ENCODE measurements at places on chromosomes 5 and 9.

DNA sequence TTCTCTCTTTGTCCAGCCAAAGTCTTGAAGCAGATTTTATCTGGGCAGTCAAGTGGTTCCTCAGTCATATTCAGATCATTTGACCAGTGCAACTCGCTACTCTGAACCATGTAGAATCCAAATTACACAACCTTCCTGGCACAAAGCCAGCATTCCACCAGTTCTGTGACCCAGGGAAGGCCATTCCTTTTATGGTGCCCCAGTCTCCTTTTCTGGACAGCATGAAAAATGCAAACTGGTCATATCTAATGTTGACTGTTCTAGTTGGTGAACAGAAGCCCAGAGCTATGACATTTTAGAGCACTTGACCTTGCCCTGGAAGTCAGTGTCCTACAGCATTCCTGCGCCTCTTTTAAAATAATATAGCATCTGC, 364.6 kb downstream of the BRINP1 start:
- peak; percentile 84 for DNase-seq

DNA sequence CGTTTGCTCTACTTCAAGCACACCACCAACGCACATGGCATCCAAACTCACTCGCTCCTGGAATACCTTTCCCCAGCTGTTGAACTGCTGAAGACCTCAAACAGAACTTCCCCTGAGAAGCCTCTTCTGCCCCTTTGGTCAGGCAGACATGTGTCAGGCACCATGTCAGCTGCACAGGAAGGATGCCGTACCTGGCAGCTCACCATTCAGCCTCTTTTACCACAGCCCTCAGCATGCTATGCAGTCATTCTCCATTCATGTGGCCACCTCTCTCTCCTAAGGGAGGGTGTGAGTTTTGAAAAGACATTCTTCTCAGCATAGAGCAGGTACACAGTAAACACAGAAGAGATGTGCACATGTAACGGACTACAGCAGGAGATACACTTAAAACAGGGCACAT, 14.2 kb downstream of the IL4 start:
- DNase-seq = no peak

GRCh38 chr5:95959888-95960666, 1.6 kb downstream of the ELL2 start:
- DNase-seq = peak; percentile 23

DNA sequence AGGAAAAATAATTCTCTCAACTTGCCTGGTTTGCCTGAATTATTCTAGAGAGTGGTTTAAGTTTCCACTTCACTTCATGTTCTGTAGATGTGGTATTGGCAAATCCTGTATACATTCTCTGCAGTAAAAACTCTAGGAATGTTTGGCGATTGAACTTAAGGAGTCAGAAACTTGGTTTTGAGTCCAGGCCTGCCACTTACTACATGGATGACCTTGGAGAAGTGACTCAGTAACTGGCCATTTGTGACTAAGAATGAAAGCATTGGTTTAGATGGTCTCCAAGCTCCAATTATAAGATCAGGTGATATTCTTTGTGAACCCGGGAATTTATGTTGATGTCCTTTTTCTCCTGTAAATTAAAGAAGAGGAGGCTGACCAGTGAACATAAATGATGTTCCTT, 233.8 kb downstream of the GAS1 start:
- peak; percentile 88 for DNase-seq

DNA sequence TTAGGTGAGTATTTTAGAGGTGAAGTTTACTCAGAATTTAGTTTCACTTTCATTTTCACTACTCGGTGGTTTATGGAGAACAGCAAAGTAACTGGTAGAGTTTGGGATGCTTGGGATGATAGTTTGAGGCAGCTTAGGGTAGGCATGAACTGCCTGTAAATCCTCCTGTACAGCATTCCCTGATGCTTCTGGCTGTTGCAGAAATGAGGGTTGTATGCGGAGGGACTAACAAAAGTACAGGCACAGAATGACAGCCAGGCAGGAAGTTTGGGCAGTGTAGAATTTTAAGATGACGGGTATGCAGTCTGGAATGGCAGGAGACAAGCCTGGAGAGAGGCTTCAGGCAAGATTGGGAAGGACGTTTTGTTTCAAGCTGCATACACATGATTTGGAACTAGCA, 48.0 kb upstream of the FAM120AOS start:
- no peak for DNase-seq

DNA sequence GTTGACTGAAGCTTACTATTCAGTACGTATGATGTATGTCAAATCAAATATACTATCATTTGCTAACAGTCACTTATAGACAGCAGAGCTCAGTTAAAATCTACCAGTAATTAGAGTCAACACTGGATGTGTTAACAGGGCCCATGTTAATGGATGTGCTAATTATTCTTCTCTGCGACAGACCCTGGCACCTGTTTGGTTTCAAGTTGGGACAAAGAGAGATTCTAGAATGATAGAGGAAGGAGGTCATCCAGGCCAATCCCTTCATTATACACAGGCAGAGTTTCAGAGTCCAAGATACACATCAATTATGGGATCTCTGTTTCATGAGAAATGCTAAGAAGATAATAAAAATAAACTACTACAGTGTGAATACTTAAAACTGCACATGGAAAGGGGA, 615.0 kb downstream of the ZNF608 start:
- DNase-seq = no peak

GRCh38 chr5:176458904-176459561, 10.8 kb downstream of the FAF2 start:
- DNase-seq = no peak

DNA sequence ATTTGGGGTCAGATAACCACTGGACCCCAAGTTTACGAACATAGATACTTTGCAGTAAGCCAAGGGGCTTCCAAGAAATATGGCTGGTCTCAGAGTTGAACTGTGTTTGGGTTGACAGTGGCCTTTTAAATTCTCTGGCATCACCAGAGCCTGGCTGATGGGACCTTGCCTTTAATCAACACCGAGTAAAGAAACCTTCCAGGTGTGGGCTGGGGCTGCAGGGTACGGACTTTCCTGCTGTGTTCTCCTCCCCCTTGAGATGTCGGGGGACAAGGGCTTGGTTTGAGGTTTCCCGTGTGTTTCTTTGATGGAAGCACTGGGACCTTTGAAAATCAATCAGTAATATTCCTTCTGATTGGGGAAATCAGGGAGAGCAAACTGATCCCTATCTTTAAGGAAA, 140.1 kb downstream of the MTX3 start:
- DNase-seq = no peak

DNA sequence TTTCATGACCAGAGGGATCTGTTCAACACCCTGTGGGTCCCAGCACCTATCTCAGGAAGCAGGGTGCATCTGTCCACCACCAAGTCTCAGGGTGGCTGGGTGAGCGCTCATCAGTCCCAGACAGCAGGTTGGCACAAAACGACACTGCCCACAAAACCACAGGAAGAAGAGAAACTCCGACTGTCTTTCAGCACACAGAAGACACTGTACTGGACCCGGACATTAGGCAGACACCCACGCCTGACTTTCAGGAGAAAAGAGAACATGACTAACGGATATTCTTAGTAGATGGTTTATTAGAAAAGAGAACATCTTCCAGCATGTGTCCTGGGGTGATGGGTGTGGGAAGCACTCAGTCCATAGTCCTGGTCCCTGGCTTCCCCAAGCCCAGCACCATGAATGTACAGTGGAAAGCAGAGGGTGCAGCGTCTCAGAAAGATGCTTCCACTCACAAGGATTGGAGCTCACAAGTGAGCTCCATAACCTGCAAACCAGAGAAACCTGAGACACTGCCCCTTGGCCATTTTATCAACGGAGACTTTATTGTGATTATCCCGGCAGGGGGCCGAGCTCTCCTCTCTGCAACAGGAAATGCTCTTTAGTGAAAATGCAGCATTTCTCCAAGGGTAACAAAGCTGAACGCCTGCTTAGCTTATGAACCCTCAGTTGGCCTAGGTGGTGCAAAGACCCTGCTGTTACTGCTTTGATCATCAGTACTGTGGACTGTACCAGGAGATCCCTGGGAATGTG, 35.8 kb upstream of the LCP2 start:
- no peak for DNase-seq

DNA sequence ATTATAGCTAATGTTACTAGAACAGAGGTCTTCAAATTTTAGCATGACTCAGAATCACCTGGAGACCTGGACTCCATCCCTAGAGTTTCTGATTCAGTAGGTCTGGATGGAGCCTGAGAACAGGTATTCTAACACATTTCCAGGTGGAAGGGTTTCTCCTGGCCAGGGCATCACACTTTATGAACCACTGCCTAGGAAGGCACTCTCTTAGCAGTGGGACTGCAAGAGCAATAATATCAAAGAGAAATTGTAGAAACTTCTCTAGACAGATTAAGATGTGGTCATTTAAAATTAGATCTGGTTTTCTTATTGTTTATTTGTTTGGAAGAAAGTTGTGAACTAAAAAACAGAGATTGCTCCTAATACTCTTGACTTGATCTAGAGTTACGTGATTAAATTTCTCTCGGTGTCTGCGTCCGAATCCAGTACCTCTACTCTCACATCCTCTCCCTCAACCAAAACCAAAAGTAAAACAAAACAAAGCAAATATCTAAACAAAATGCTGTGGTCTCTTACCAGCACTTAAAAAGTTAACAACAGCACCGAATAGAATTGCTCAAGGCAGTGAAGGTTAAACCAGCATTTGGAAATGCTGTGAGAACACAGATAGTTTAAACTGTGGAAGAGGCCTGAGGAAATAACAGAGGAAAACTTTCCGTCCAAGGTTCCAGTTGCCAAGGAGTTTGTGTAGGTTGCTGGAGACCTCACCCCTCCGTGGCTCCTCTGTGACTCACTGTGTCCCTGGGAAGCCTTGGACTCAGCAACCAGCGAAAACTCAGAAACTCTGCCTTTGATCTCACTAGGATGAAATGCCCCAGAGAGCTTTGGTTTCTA, 193.4 kb downstream of the ARRDC3 start:
- peak; percentile 76 for DNase-seq

- no peak for DNase-seq
Observed at GRCh38 chr9:567128-567746, 274.3 kb upstream of the DMRT1 start.

- DNase-seq = no peak
Observed at GRCh38 chr5:115490596-115490995, 54.0 kb downstream of the FEM1C start.

- peak; percentile 97 for DNase-seq
Observed at GRCh38 chr5:14105718-14106410, 37.3 kb upstream of the TRIO start.

DNA sequence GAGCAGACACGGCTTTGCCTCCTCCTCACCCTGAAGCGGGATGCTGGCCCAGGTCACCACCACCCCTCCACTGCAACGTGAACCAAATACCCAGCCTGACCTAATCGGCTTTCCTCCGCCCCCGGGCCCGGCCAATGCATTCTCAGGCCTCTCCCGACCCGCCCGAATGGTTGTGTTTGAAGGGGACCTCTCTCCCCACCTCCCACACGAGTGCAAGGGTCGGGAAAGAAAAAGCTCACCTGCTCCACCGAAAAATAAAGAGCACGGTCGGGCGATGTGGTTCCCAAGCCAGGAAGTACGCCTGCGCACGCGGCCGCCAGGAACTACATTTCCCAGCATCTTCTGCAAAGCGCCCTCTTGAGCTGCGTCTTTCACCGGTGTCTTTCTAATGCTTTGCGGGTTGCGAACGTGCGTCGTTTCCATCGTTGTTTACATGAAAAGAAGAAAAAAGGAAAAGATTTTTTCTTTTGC, at the start of gene ZNF883:
ZNF883 (minus strand) TSS at position 282 of the 471 bp plus-strand sequence.
- DNase-seq = peak; percentile 51

- DNase-seq = no peak
Observed at GRCh38 chr9:114347675-114348074, 18.0 kb downstream of the ORM2 start.

DNA sequence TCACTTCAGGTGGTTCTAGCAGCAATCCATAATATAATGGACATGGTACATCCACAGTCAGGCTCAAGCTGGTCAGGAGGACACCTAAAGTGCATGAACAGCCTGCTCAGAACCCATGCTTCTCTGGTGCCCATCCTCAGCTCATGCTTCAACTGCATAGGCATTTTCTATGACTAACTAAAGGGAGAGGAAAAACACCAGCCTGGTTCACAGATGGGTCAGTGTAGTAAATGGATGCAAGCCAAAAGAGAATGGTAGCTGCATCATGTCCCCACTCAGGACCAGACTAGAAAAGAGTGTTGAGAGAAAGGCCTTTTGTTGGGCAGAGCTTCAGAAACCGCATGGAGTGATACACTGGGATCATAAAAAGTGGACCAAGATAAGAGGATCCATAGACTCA, 556.6 kb downstream of the TLE1 start:
- no peak for DNase-seq

- DNase-seq = no peak
Observed at GRCh38 chr9:82183181-82183860, 194.7 kb downstream of the SPATA31D1 start.

GRCh38 chr5:4584982-4585381, 555.1 kb upstream of the ADAMTS16 start:
- DNase-seq = peak; percentile 85
